T-helper 17 cell (primary cell): ENCODE measurements at places on chromosomes 2 and 18. TPM values are rescaled to one million over a fixed set of nuclear protein-coding genes. Genes with fewer than 3 reads are reported as not detected.

KCNK3 gene
- total RNA-seq, result not detected

OSR1 gene
- not detected for total RNA-seq

TTR gene
- total RNA-seq, result not detected

ALK gene
- not detected for total RNA-seq

RNF103 gene
- 57.2 TPM for total RNA-seq

NT5C1B gene
- not detected for total RNA-seq

TUBA4B gene
- total RNA-seq, result not detected

ACVR1C gene
- 8.5 TPM for total RNA-seq

AKAIN1 gene
- not detected for total RNA-seq

SLC5A6 gene
- 147 TPM for total RNA-seq

AGAP1 gene
- total RNA-seq, result 16.8 TPM

CDK5R2 gene
- not detected for total RNA-seq

CPO gene
- not detected for total RNA-seq
